A549 treated with CpdA at 1 μM for 4 hours (cell line): ENCODE measurements at places on chromosomes 3 and 15. TPM values are rescaled to one million over a fixed set of nuclear protein-coding genes. Genes with fewer than 3 reads are reported as not detected.

FYCO1 gene
- total RNA-seq: 4.3 to 6.6 TPM (median 5.3 TPM) in 5 replicates

RLBP1 gene
- not detected in 5 replicates for total RNA-seq

DUOXA2 gene
- total RNA-seq: not detected in 5 replicates

CFAP100 gene
- not detected in 5 replicates for total RNA-seq

CHL1 gene
- not detected in 5 replicates for total RNA-seq

IGDCC3 gene
- 0.07 to 0.09 TPM (median 0.08 TPM) in 5 replicates for total RNA-seq

METTL6 gene
- 26.5 to 33.6 TPM (median 27.9 TPM) in 5 replicates for total RNA-seq

NEDD4 gene
- total RNA-seq: 43.4 to 61.1 TPM (median 44.4 TPM) in 5 replicates

TMC3 gene
- not detected in 5 replicates for total RNA-seq

CHRD gene
- total RNA-seq: 0.11 to 0.27 TPM (median 0.22 TPM) in 5 replicates

THBS1 gene
- total RNA-seq: 25.9 to 48.0 TPM (median 29.7 TPM) in 5 replicates

LRRC34 gene
- total RNA-seq: not detected in 5 replicates

CASR gene
- total RNA-seq: not detected in 5 replicates

C15orf62 gene
- total RNA-seq: 0.07 to 0.17 TPM (median 0.13 TPM) in 4 of 5 replicates, not detected in the other
